Lower lobe of right lung (tissue), 2 donors: ENCODE measurements at places on chromosomes 3 and 15.
A peak's percentile ranks its signal among the peaks of the same experiment; 100 is the strongest.

- DNase-seq: peak; percentile 48
- no peak overlapping the region for H3K27ac ChIP-seq
- peak overlapping the region; percentile 60 for H3K4me3 ChIP-seq
- H3K36me3 ChIP-seq: peaks cover 6% of the 10 kb centered on the region
- H3K27me3 ChIP-seq: peaks cover 22% of the 10 kb centered on the region
- H3K4me1 ChIP-seq: peaks cover 17% of the 10 kb centered on the region
These were observed 7.4 kb upstream of the OCA2 start for GRCh38 chr15:28106294-28107110.

DNA sequence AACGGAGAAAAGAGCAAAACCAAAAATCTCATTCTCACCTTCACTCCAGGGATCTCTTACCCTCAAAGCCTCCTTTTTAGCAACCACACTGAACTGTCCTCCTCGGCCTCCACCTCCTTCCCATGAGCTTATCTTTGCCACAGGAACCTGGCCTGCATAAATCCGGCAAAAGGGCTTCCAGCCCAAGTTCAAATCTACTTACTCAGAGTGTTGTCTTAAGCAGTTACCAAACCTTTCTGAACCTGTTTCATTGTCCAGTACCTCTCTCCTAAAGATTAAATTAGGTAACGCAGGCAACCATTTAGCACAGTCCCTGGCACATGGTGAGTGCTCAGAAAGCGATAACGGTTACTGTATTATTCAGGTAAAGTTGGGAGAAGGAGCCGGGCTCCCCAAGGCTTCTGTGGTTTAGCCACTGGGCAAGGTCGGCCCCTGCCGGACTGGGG is 777 bp downstream of the CIB1 start:
- H3K27me3 ChIP-seq: no peaks in the 10 kb centered on the region
- peaks cover 39% of the 10 kb centered on the region for H3K4me1 ChIP-seq
- H3K36me3 ChIP-seq: peaks cover 53% of the 10 kb centered on the region
- peak overlapping the region; percentile 88 for H3K4me3 ChIP-seq

GRCh38 chr15:25658560-25658959 is 204.6 kb downstream of the ATP10A start:
- no peak overlapping the region for H3K27ac ChIP-seq
- DNase-seq: no peak
- H3K36me3 ChIP-seq: no peaks in the 10 kb centered on the region
- no peak overlapping the region for H3K4me3 ChIP-seq
- H3K27me3 ChIP-seq: peaks cover 6% of the 10 kb centered on the region
- no peaks in the 10 kb centered on the region for H3K4me1 ChIP-seq

GRCh38 chr15:35120173-35120572 is 35.1 kb upstream of the NANOGP8 start:
- H3K4me1 ChIP-seq: no peaks in the 10 kb centered on the region
- no peak for DNase-seq
- H3K27me3 ChIP-seq: no peaks in the 10 kb centered on the region
- no peak overlapping the region for H3K4me3 ChIP-seq
- no peak overlapping the region for H3K27ac ChIP-seq

GRCh38 chr15:83871808-83872559 is 218.1 kb downstream of the ADAMTSL3 start:
- no peak overlapping the region for H3K27ac ChIP-seq
- no peaks in the 10 kb centered on the region for H3K4me1 ChIP-seq
- DNase-seq: no peak
- H3K4me3 ChIP-seq: no peak overlapping the region
- no peaks in the 10 kb centered on the region for H3K36me3 ChIP-seq
